ENCODE measurements at places on chromosomes 1 and 21.
A peak's percentile ranks its signal among the peaks of the same experiment; 100 is the strongest.

DNA sequence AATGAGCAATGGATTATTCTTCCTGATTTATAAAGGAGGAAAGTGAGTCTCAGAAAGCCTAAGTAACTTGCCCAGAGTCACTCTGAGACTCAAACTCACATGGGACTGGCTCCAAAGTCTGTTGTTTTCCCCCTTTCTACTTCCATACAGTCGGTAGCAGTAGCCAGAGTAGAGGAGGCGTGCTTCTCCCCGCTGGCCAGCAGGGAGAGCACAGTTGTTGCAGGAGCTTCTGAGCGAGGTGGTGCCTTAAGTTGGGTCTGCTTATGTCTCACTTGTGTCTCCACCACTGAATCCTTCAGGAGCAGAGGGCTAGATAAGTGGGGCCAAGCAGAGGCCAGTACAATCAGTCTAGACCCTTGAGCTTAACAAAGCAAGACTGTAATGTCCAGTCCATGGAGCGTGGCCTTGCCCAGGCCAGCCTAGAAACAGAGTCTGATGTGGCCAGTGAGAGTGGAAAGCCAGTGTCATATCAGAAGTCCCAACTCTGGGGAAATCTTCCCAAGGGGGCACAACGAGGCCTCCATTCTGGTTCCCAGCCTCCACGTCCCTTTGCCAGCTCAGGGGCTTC, 181.9 kb downstream of the ZSCAN20 start:
- DNase-seq: no peak

DNA sequence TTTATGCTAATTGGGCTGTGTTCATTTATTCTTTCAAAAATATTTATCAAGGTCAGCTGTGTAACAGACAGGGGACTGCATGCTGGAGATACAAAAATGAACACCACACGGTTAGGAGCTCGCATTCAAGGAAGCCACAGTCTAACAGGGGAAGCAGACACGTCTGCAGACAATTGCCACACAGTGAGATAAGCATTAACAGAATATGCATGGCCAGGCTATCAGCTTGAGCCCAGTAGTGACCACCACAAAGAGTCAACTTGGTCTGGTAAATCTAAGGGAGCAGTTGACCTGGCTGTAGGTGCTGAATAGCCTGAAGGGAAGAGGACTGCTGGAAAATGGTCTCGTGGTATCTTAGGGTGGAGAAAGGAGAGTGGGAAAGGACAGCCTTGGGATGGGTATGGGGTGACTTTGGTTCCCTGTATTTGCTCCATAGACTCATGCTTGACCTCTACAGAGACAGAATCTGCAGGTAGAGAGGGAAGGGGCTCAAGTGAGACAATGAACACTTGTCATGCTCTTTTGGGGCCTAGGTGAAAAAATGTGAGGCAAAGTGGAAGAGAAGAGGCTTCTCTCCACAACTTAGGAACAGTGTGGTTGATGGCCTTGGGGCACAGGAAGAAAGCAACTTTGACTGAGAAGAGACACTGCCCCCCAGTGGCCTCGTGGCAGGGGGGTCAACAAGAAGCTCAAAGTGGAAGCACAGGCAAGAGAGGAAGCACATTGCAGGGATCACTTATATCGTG, 7.6 kb upstream of the NPL start:
- DNase-seq: peak; percentile 49

DNA sequence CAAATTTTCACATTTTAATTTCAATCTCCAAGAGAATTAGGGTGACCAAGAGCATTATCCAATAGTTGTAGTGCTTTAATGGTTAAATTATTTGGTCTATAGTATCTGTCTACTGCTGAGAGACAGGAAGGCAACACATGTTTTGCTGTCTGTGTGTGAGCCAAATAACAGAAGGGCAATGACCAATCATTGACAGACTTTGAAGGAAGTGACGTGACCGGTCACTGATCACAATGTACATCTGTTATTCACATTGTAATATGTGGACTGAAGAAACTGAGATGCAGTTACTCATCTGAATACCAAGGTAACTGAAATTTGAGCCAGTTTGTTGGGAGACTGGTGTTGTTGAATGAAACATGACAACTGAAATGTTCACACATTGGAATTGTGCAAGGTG, 196.7 kb downstream of the LRRC40 start:
- no peak for DNase-seq

DNA sequence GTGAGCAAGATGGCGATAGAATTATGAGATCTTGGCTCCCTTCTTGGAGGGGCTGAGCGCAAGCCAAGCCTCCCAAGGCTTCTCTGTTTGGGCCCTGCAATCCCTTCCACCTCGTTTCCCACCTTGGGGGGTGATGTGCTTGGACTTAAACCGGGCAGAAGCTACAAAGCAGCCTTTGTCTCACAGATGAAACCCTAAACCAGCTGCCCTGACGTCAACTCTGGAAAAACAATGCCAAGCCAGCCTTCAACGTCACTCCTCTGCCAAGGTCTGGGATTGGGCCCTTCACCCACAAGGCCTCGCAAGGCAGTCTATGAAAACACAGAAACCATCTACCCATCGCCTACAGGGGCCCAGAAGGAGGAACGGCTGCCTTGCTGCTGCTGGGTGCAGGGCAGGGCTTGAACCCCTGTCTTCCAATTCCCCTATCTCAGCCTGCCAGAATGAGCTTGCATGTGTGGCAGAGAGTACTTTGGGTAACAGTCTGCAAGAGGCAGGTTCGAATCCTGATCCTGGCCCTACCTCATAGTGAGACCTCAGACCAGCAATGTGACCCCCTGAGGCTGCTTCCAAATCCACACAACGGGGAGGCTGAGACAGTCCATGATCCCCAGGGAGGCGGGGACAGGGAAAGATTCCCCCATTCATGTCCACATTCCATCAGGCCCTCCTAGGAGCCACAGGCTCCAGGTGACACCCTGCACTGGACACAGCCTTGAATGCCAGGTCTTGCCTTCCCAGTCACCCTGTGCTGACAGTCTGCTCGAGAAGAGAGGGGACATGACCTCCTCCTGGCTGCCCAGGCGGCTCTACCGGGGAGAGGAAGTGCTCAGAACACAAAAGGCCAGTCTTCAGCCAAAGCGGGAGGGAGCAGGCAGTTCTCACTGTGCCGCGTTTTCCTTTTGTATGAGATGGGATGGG, 15.0 kb downstream of the IFFO2 start:
- DNase-seq: no peak

- no peak for DNase-seq
Measured at GRCh38 chr1:187442603-187443002, 613.9 kb downstream of the PLA2G4A start.

DNA sequence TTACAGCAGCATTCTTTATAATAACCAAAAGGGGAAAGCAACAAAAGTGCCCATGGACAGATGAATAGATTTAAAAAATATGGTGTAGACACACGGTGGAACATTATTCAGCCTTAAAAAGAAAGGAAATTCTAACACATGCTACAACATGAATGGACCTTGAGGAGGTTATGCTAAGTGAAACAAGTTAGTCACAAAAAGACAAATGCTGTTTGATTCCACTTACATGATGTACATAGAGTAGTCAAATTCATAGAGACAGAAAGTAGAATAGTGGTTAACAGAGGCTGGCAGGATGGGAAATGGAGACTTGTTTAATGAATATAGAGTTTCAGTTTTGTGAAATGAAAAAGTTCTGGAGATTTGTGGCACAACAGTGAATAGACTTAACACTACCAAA, 151.4 kb downstream of the CYYR1 start:
- no peak for DNase-seq

DNA sequence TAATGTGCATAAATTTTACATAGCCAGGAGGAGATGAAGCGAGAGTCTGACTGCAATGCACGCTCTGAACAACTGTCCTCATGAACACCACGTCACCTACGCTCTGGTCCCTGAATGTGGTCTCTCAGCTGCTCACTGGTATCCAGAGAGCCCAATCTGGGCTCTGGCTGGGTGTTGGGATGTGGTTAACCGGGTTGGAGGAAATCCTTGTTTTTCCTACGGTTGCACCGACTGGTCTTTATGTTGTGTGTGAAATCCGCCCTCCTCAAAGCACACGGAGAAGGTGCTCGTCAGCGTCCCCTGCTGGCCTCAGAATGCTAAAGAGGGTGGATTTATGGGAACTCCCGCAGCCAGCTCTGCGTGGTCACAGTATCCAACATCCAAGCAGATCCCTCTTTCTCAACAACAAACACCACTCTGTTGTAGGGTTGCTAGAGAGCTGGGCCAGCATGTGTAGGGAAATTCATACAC, 51.8 kb upstream of the FAM89A start:
- DNase-seq: peak; percentile 56

All from dermis microvascular lymphatic vessel endothelial cell (primary cell).